ENCODE measurements at places on chromosomes 1 and 21. TPM values are rescaled to one million over a fixed set of nuclear protein-coding genes. Genes with fewer than 3 reads are reported as not detected.

GRCh38 chr1:229645324-229645993 lies 19.4 kb downstream of the URB2 start:
- peaks cover 69% of the 10 kb centered on the region for H3K36me3 ChIP-seq
- H3K4me1 ChIP-seq: peaks cover 3% of the 10 kb centered on the region
- no peak overlapping the region for H3K27ac ChIP-seq

- H3K36me3 ChIP-seq: no peaks in the 10 kb centered on the region
- no peak overlapping the region for H3K27ac ChIP-seq
- no peak for DNase-seq
- H3K4me3 ChIP-seq: no peak overlapping the region
- H3K4me1 ChIP-seq: no peaks in the 10 kb centered on the region
Observed at GRCh38 chr1:216670118-216670883, 52.9 kb downstream of the ESRRG start.

The PFKFB2 gene
- total RNA-seq: 1.9 TPM

The OR2L2 gene
- 0.05 TPM for total RNA-seq

The PDC gene
- total RNA-seq: not detected

Data from activated T-helper 2 cell treated with anti-CD3 and anti-CD28 coated beads, Interferon-gamma antibody, Interleukin-2, Interleukin-4, amounts not matched to agents 10 μg/mL and 5 μg/mL and 100 μg/mL, durations not matched to agents 14 hours and 24 hours and 36 hours (primary cell).